ENCODE measurements at places on chromosomes 2 and 18.

GRCh38 chr2:196703695-196704094 is 64.2 kb downstream of the CCDC150 start:
- DNase-seq = no peak

DNA sequence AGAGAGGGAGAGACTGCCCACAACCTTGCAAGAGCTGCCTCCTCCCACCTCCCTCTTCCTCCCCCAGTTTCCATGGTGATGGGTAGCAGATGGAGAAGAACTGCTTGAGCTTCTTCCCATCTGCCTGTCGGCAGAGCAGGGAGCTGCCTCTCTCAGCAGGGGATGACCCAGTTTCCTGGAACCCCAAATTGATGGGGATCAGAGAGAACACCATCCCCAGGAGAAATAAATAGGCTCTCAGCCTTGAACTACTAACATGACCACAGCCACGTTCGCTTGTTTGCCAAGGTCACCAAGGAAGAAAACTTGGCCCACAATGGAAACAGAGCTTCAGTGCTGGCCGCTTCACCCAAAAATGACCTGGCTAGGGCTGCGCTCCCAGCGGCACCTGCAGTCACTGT is 82.2 kb downstream of the ADD2 start:
- no peak for DNase-seq

DNA sequence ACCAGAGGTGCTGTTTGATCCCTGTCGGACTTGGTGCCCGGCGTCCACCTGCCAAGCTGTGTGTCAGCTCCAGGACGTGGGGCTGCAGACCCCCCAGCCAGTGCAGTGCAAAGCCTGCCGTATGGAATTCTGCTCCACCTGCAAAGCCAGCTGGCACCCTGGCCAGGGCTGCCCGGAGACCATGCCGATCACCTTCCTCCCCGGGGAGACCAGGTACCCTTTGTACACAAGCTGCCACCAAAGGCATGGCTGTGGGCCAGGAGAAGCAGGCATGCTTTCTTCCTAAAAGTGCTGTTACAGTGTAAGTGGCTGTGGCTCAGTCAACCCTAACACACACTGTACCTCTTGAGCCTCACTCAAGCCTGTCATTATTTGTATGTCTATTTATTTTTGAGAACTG is 103.3 kb downstream of the RNF144A start:
- DNase-seq = no peak

DNA sequence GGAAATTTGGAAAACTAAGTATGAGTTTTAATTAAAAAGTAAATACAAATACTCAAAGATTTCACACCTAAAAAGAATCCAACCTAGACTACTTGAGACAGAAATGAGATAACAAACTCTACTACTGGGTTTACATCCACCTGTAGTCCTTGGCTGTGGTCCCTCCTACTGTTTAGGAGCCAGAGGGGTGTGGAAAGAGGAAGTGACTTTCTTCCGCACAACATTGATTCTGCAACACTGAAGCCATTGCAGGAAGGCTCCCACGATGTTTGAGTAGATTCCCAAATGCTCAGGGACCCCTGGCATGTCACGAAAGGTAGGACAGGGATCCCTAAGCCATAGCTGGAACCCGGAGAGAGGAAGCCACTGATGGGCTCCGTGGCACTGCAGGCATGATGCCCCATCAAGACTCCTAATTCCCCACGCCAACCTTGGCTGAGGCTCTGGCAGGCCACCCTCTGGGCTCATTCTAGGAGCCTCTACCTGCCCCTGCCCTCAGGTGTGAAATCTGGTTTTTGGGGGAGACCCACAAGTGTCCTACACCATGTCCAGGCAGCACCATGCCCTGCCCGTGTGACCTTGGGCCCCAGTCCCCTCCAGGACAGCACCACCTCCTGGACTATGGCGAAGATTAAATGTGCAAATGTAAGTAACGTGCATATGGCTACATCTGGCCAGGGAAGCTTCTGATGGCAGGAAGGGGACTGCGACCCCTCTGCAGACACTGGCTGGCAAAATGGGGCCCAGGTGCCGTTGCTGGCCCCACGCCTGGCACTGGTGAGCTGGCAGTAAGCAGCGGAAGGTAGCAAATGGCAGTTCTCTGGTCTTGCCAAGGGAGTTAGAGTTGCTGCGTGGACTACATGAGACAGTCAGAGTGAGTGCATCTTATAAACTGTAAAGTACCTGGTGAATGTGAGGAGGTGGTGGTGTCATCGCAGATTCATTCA is 38.2 kb upstream of the MAL start:
- no peak for DNase-seq

DNA sequence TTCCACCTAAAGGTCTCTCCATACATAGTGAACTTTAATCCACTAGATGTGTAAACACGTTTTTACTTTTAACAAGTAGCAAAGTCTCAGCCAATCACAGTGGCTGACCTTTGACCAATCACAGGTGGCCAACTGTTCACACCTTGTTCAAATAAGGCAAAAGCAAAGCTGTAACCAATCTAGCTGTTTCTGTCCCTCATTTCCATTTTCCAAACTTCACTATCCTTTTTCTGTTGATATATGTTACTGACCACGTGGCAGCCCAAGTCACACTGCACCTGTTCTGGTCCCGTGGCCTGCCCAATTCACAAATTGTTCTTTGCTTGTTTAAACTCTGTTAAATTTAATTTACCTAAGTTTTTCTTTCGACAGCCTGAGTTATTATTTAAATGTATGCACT is 393.5 kb upstream of the NETO1 start:
- DNase-seq = no peak

GRCh38 chr2:120767486-120768005 is 31.9 kb downstream of the GLI2 start:
- no peak for DNase-seq

DNA sequence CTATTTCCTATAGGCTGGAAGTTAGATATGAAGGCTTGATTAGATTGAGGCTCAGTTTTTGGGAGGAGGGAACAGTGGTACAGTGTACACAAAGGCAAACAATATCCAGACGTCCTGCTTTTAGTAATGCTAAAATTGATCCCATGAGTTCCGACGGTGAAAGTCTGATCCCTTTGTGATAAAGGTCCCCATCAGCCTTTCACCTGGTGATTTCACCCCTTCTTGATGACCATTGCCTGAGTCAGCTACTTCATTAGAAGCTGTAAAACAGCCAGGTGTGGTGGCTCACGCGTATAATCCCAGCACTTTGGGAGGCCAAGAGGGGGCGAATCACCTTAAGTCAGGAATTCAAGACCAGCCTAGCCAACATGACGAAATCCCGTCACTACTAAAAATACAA is 29.7 kb downstream of the TWSG1 start:
- no peak for DNase-seq

DNA sequence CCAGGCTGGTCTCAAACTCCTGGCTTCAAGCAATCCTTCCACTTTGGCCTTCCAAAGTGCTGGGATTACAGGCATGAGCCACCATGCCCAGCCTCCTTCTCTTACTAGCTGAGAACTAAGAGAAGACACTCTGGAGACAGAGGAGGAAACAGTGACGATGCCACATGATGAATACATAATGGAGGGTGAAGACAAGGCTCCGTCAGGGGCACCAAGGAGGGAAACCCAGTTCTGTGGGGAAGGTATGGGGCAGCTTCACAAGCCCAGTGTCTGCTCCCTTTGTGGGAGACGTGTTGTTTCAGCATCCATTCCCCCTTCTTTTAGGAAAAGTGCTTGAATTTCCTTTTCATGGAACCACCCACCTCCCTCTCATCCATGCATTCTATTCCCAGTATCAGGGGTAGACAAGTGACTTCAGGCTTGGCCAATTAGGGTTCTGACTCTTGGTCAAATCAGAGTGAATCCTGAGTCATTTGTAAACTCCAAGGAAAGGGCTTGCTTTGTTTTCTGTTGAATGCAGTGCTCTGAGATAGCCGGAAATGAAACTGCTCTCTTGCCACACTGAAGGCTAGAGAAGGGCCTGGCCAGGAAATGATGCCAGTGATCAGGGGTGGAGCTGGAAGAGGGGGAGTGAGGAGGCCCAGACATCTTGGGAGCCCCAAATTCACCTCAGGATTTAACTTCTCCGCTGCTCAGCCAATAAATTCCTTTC is 23.7 kb downstream of the TMEM127 start:
- peak; percentile 6 for DNase-seq

- no peak for DNase-seq
Measured at GRCh38 chr2:69742322-69742952, 503 bp downstream of the ANXA4 start.

DNA sequence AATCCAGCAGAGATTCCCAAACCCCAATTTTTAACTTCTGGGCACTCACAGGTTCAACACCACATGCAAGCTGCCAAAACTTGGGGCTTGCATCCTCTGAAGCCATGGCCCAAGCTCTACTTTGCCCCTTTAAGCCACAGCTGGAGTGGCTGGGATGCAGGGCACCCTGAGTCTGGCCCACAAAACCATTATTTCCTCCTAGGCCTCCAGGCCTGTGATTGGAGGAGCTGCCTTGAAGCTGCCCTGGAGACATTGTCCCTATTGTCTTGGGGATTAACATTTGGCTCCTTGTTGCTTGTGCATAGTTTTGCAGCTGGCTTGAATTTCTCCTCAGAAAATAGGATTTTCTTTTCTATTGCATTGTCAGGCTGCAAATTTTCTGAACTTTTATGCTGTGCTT is 109.8 kb upstream of the RPRM start:
- DNase-seq = no peak

DNA sequence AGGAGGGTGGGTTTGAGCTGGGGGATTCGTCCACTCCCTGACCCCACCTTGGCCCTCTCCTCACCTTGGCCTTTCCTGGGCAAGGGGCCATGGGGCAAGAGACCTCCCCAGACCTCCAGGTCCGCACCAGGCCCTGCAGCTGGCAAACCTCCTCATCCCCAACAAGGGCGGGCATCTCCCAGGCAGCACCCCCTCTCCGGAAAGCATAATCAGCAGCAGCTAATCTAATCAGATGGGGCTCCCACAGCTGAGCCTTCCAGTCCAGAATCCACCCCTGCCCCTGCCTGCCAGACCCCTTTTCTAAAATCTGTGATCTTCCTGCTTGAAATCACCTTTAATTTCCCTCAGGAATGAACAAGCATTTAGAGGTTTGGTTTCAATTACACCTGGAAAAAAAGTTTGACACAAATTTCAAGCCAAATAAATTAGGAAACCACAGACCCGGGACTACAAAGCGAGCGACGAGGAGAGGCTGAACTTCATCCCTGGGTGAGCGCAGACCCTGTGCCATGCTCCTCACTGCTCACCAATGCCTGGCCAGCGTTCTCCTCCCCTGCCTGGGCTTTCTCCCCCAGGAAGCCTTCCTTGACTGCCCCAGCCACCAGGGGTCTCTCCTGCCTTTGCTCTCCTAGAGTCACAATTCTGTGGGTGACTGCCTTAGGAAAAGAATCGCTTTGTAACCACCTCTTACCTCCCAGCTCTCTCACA is 143.0 kb upstream of the MYCN start:
- DNase-seq = no peak

DNA sequence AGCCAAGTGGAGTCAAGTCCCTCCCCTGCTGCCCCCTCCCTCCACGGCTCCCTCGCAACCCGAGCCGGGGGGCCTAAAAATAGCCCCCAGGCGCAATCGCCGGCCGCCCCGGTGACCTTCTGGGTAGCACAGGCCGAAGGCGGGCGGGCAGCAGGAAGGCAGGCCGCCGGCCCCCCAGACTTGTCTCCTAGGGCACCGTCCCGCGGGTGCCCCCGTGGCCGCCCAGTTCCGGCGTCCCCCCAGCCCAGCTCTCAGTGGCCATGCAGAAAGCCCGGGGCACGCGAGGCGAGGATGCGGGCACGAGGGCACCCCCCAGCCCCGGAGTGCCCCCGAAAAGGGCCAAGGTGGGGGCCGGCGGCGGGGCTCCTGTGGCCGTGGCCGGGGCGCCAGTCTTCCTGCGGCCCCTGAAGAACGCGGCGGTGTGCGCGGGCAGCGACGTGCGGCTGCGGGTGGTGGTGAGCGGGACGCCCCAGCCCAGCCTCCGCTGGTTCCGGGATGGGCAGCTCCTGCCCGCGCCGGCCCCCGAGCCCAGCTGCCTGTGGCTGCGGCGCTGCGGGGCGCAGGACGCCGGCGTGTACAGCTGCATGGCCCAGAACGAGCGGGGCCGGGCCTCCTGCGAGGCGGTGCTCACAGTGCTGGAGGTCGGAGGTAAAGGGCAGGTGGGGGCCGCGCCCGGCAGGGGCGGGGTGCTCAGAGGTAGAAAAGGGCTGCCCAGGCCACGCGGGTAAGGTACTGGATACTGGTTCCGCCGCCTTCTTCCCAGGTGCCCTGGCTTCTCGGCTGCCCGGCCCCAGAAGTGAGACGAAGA is at the start of gene SPEG:
Gene SPEG (plus strand): TSS at position 126 of the 808 bp plus-strand sequence. CDS start 135 bp downstream, at position 261.
- no peak for DNase-seq

DNA sequence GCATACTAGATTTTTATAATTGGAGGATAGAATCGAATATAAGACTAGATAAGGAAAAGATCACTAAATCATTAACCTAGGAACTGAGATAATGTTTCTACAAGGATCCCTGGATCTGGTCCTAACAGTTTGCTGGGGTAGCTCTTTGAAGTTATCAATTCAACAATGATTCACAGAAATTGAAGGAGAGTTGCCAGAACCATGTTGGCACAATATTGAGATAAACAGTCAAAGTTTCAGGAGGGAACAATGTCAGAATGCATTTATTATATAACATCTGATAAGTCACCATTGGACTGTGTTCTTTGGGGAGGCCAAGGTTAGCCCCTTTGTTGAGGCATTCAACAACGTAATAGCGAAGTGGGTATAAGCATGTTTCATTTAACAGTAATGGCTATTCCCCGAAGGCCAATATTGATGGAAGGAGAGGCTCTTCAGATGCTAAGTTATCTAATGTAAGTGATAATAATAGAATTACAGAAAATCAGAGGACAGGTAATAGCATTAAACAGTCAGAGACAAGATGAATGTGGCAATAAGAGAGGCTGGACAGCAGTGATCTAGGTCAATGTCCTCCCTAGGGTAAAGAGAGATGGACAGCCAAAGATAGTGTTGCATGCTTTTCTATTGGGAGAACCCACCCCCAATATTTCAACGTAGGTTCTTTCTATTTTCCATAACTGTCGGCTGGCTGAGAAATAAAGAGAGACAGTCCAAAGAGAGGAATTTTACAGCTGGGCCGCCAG is 604.8 kb upstream of the GYPC start:
- DNase-seq = no peak

Measured in activated gamma-delta T cell treated with anti-CD3 and anti-CD28 coated beads, Interleukin-2, amount 50 U/mL, for 16 hours (primary cell).